ENCODE measurements at places on chromosomes 7 and 10.

- DNase-seq, result no peak
Measured at GRCh38 chr7:151404216-151405011, 5.4 kb downstream of the WDR86 start.

GRCh38 chr7:4648111-4648510, 34.0 kb upstream of the FOXK1 start:
- no peak for DNase-seq

DNA sequence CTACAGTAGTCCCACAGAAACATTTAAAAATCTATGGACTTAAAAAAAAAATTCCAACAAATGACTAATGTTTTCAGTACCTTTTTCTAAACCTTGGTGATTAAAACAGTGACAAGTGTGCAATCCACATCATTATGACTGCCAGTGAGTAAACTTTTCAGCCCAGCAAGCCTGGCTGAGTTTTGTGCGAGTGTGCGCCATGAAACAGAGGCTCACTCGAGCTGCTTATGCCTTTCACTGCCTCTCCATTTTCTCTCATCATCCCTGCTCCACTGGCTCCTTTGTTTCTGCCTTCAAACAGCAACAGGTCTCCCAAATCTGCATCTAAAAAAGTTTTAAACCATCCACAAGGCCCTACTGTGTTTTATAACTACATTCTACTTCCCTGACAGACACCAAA, 105.8 kb downstream of the USP6NL start:
- no peak for DNase-seq

DNA sequence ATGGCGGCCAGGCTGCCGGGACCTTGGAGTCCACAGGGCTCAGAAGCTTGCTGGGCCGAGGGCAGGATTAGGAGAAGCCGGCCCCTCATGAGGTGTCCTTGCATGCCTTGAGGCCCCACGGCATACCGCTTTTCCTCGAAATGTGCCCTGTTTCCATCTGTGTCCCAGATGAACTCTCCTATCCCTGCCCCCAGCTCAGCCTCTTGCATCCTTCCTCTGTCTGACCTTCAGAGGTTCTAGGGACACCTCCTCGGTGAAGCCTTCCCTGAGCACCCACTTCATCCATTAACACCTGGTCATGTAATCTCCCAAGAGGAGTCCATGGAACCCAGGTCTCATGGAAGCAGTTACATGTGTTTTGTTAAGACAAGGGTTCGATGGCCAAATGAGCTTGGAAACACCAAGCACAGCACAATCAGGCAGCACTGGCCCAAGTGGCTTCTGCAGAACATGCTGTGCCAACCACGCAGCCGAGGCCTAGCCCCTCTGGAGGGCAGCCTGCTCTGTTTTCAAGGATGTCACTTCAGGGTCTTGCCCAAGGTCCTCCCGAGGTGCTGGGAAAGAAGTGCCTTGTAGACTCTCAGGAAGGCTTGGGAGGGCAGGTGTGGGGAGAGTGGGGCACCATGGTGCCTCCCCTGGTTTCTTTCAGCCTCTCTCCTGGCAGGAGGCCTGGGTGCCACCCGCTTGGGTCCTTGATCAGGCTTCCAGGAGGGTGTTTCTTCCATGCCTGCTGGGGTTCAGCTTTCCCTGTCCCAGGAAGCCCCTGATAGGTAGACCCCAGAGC, 124.3 kb downstream of the NEURL1 start:
- DNase-seq, result no peak

DNA sequence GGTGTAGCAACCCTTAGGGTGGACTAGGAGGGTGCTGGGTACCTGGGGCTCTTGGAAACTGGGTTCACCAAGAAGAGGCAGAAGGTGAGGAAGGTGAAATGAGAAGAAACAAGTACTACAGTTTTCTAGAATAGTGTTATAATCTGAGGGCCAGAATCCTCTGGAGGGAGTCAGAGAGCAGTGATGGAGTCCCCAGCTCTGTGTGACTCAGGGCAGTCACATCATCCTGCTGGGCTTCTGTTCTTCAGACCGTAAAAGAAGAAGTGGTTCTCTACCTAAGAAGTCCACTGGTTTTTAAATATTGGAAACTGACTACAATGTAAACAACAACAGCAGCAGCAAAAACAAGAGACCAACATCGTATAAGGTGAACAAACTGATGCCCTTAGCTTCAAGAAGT, 197.3 kb downstream of the PRPF18 start:
- no peak for DNase-seq

DNA sequence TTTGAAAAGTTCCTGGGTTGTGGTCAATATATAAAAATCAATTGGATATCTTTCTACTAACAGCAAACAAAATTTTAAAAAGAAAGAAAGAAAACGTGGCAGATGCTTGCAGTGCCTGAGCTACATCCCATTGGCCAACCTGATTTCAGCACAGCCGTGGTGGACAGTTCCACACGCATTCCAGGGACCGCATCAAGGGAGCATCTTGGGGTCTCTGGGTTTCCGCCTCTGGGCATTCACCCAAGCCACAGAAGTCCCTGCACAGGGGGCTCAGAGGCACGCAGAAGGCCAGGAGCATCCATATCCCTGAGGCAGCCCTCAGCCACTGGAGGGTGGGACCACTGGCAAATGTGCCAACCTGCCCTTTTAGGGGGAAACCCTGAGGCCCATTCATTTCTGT, 254.5 kb upstream of the RNF32 start:
- DNase-seq, result no peak

DNA sequence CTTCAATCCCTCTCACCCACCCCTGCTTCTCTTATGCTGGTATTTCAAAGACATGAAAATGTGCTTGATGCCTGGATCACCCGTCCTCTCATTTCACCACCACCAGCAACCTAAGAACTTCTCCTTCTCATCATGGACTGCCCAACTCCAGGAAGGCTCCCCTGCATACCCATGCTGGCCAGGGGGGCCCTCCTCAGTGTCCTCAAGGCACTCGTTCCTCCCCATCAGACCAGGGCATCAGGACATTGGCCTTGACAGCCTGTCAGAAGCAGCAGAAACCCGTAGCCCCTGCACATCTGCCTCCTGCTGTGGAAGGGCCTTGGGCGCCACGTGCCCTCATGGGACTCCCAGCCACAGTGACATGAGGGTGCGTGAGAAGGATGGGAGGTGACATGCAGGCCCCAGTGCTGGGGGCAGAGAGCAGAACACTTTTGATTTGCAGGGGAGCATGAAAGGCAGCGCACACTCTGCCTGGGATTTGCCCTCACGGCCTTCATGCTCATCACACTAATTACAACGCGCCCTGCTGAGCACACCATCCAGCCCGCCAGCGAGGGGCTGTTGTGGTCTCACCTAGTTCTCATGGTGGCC, 1.9 kb upstream of the HSPA12A start:
- DNase-seq, result no peak

GRCh38 chr10:101525848-101526247, 62.2 kb downstream of the POLL start:
- DNase-seq, result no peak

DNA sequence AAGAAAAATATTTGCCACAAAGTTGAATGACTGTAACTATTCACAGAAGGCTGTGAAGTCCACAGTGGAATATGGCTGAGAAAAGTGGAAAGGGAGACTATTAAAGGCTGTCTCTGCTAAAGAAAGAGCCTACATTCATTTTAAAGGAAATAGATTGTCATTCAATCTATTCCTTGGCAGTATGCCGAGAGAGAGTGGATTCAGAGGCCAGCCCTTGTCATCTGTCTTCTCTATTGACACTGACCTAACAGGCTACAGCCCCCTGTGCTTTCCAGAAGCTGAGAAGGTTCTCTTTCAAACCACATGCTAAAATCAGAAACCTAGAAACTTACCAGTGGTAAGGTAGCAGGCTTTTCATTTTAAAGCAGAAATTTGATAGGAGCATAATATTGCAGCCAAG, 12.1 kb downstream of the ODAD2 start:
- no peak for DNase-seq

DNA sequence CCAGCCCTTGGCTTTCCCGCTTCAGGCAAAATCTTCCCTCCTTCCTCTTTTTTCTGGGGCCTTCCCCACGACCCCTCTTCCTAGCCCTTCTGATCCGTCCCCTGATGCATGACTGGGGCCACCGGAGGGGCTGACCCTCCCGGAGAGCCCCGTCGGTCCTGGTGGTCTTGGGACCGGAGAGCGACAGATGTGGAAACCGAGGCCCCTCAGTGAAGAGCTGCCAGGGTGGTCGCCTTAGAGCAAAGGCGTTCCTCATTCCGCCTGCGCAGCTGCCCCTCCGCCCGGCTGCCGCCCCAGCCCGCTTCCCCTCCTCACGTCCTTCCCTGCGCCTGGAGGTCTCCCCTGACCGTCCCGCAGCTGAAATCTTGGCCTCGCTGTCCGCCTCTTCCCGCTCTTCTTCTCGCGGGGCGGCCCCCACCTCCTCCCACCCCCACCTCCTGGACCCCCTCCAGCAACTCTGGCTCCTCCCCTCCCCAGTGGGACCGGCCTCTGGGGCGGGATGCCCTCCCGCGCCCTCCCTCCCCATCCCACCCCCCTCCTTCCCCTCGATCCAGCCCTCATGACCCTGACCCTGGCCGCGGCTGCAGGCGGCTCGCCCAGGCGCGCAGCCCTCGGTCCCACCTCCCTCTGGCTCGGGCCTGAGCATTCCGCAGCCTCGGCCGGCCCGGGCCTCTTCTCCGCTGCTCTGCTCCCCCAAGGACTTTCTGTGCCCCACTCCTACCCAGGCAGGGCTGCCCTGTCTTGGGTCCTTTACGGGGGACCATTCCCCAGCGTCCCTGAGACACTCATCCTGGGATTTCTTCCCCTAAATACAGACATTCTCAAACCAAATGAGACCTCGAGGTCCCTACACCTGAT, at the start of gene RARRES2:
Gene RARRES2 (minus strand): TSS at position 367 of the 858 bp plus-strand sequence. CDS start 1,020 bp downstream, outside the sequence.
- no peak for DNase-seq

DNA sequence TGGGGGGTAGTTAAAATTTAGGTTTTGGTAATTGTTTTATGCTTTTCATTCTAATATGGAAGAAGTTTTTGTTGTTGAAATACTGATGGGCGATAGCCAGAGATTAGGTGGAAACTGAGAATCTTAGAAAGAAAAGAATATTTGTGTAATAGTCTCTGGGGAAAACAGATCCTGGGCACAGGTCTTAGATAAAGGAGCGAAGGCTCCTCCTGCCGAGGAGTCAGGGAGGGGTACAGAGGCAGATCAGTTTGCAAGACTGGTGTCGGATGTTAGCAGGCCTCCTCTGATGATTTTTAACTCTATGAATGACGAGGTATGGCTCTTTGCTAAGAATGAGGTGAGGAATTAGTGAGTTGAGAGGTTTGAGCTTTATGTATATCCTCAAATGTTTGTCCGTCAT, 339.7 kb downstream of the HGF start:
- no peak for DNase-seq

DNA sequence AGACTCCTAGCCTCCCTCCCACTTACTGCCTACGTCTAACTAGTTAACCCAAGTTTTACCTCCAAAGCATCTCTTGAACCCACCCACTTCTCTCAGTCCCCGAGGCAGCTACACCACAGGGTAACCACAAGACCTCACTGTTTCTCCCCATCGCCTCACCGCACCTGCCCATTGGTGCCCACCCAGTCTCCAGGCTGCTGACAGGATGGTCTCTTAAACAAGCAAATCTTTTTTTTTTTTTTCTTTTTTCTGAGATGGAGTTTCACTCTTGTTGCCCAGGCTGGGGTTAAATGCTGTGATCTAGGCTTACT, 47.0 kb downstream of the DENND2A start:
- DNase-seq, result no peak

DNA sequence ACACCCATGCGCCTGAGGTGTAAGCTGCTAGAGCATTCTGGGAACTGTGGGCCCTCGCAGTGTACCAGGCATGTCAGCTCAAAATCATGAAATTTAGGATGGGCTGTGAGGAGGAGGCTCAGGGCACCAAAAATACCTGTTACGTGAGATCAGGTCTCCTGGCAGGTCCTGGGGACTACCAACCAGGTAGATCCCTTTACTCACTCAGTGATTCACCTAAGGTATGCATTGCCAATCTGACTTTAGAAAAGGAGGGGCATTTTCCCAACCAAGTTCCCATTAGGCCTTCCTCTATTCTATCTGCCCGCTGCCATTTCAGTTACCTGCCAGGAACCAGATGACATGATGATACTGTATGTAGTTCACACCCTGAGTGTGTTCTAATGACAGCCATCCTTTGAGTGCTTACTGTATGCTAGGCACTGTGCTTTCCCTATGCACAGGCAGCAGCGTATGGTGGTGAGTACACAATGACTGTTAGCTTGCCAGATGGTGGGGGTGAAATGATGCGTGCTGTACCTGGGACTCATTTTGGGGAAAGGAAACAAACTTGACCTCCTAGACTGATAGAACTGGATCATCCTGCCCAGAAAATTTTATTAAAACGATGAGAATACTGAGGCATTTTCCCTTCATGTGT, 62.0 kb downstream of the CFAP58 start:
- DNase-seq, result no peak

DNA sequence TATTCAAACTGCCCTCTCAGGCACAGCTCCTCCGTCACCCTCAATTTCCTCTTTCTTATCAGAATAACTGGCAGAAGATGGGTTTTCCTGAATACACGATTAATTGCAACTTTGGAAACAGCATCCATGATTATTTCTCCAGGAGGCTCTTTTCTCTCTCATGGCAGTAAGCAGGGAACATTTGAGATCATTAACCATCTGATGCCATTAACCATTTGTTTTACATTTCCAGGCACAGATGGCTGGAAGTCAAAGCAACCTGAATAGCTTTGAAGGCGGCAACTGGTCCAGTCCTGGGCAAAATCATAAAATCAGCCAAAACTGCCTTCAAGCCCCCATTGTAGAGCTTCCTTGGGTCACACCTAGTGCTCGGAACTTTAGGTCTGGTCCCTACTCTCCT, 289.5 kb upstream of the AOAH start:
- no peak for DNase-seq

DNA sequence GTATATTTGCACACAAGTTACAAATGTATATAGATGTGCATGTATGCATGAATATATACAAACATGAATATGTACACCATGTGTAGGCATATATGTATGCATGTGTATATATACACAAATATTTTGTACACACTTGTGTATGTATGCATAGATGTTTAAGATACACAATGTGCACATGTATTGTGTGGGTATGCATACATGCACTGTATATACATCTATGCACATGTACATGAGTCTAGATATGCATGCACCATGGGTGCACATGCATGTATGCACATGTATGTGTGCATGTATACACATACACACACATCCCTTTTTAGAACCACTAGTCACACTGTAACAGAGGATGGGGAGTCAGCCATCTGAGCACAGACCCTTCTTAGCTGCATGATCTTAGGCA, 249.4 kb downstream of the COBL start:
- DNase-seq, result no peak

GRCh38 chr10:45144326-45145070, 143.8 kb downstream of the ZNF22 start:
- DNase-seq, result no peak

GRCh38 chr10:18238870-18239485, 98.8 kb downstream of the CACNB2 start:
- no peak for DNase-seq

DNA sequence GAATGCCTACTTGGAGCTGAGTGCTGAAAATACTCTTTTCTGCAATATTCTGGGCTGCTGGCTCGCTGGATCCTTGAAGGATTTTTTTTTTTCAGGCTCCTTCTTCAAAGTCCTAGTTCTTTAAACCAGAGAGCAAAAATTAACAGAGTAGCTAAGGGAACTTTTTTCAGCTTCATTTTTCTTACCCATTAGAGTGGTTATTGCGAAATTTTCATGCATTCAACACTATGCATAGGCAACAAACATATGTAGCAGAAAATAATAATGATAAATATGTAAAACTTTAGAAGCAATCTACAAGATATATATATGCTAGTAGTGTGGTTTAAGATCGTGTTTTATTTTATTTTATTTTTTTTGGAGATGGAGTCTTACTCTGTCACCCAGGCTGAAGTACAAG, 264.6 kb downstream of the SFMBT2 start:
- DNase-seq, result no peak

- no peak for DNase-seq
Measured at GRCh38 chr7:32559480-32559879, 64.2 kb downstream of the AVL9 start.

Measured in activated naive CD4-positive, alpha-beta T cell (primary cell).